CD14-positive monocyte (primary cell): ENCODE measurements at places on chromosomes 13 and 19.

DNA sequence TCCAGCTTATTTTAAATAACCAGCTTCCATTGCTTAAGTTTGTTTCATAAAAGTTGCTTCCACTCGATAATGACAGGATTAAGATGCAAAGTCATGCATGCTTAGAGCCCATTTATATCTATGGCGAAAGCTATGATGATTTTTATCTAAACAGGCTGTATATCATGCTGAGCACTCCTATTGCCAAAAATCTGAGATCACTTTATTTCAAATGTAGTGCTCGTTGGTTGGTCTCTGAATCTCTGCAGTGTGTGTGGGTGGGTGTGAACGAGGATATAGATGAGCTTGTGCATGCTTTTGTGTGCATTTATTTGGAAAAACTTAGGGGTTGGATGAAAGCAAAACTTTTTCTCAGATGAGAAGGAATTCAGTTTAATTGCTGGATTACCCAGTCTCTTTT lies 27.0 kb upstream of the ARGLU1 start:
- DNase-seq = no peak

GRCh38 chr13:20193162-20193906 lies 596 bp upstream of the GJB2 start:
- no peak for DNase-seq

DNA sequence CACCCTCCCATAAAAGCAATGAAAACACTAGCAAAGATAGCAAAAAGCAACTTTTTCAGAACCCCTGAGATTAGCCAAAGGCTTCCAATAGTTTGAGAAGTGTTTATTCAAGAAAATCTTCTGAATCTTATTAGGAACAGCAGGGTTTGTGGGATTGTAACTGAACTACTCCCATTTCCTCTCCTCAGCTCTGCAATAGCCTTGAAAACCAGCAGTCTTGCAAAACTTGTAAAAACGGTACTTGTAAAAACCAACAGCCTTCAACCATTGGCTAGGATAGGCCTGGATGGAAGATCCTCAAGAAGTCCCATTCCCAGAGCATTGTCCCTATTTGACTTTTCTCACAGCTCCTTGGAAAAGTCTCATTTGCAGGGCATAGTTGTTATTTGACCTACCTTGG lies 12.1 kb downstream of the RNASEH2B start:
- DNase-seq = no peak

- no peak for DNase-seq
Observed at GRCh38 chr13:91017669-91018053, 329.8 kb upstream of the MIR17HG start.

DNA sequence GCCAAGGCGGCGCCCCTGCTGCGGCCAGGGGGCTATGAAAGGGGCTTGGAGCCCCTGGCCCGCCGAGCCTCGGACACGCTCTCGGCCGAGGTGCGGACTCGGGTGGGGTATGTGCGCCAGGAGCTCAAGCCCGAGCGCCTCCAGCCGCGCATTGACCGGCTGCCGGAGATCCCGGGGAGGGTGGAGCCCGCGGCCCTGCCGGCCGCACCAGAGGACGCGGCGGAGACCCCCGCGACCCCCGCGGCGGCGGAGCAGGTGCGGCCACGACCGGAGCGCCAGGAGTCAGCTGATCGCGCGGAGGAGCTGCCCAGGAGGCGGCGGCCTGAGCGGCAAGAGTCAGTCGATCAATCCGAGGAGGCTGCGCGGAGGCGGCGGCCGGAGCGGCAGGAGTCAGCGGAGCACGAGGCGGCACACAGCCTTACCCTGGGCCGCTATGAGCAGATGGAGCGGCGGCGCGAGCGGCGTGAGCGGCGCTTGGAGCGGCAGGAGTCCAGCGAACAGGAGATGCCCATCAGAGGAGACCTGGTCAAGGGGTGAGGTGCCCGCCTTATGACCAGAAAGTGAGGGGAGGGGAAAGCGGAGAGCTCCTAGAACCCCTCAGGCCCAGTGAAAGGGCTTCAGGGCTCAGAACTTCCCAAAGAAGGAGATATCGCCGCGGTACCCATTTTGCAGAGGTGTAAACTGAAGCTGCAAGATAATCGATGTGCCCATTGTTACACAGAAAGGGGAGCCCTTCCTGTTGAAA lies 8.8 kb upstream of the SHKBP1 start:
- DNase-seq = no peak

- no peak for DNase-seq
Observed at GRCh38 chr19:47069795-47070194, 21.4 kb upstream of the TMEM160 start.

DNA sequence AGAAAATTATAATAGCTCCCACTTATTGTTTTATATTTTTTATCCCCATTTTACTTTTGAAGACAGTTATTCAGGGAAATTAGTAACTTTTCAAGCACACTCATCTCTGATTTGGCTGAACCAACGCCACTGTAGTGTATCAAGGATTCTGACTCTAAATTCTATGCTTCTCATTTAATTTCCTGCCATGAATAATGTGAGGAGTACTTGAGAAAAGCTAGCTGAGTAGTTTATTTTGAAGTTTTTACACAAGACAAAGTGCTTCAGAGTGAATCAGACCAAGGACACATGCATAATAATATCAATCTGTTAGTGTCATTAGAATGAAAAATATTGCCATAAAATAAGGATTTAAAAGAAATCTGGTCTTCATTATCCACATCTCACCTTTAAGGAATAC lies 329.9 kb downstream of the SLITRK6 start:
- DNase-seq = no peak

- DNase-seq = no peak
Observed at GRCh38 chr13:112850273-112850672, 118.7 kb upstream of the MCF2L start.

GRCh38 chr13:113135281-113135760 lies 12.7 kb downstream of the F10 start:
- no peak for DNase-seq

GRCh38 chr13:57045826-57046546 lies 94.7 kb upstream of the PRR20A start:
- DNase-seq = no peak

- no peak for DNase-seq
Observed at GRCh38 chr13:109154966-109155761, 525.8 kb downstream of the MYO16 start.

GRCh38 chr13:61255040-61255796 lies 160.4 kb downstream of the PCDH20 start:
- no peak for DNase-seq

- DNase-seq = no peak
Observed at GRCh38 chr13:70527599-70527998, 419.3 kb upstream of the KLHL1 start.

- no peak for DNase-seq
Observed at GRCh38 chr13:37360556-37360955, 238.0 kb downstream of the POSTN start.

GRCh38 chr13:30907121-30907861 lies 1.2 kb downstream of the MEDAG start:
- no peak for DNase-seq

- DNase-seq = no peak
Observed at GRCh38 chr19:54947381-54947780, at the start of gene NLRP7. TSS of gene NLRP7 (minus strand) at chr19:54947530.
